ENCODE measurements at places on chromosomes 7 and 10.

- no peak for DNase-seq
These were observed 773.4 kb downstream of the CNTNAP2 start for GRCh38 chr7:146889806-146890555.

DNA sequence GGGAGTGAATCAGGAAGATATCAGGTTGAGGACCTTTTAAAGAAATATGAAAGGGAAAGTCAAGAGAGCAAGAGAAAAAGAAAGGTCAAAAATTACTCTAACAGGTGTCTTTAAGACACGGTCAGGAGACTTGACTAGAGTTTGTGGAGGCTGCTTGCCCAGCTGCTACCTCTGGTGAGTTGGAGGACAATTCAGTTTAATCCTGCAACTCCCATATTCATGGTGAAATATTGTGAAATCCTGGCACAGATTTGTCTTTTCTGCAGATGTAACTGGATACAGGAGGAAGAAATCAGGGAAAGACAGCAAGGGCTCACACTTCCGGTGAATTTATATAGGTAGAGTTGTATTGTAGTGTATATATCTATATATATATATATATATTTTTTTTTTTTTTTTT lies 93.5 kb downstream of the AKAP9 start:
- DNase-seq, result no peak

DNA sequence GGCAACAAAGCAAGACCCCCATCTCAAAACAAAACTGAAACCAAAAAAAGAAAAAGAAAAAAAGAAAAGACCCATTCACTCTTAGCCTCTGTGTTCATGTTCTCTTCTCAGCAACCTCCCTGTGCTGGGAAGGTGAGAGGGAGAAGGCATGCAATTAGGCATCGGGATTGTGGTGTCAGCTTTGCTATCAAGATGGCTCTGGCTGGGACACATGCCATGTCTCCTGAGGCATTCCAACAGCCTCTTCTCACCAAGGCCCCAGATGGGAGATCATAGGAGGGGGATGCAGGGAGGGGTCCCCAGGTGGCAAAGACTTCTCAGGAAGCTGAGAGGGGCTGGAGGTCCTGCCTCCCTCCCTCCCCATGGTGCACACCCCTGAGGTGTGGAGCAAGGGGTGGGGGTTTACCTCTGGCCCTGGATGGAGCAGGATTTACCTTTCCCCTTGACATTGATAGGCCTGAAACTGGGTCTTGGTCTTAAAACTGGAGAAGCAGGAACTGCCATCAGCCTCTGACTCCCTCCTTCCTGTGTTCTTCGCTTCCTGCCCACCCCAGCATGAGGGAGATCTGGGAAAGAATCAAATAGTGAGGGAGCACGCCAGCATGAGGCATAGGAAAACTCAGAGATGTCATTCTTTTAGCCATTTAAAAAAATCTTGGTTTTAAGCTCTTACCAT lies 96.2 kb upstream of the DUSP5 start:
- DNase-seq, result no peak

DNA sequence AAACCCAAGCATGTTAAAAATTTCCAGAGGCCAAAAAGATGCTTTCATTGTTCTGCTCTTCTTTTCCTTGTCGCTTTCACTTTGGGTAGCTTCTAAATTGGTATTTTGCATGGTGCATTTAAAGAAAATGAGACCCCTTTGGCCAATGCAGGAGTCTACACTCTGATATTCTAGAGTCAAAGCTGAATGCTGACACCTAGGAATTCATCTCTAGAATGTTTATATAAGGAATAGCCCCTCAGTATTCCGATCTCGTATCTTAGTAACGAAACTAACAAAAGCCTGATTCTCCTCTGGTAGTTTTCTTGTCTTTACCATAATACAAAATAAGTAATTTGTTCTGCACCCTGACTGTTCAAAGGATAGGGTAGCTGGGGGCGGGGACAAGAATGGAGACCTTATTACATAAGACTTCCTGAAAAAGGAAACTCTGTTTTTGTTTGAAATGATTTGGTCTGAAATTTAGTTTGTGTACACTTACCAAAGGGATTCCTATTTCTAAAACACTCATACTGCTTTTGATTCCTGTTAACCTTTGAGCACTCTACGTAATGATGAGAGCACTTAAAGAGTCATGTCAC lies 17.1 kb downstream of the IKZF1 start:
- no peak for DNase-seq

DNA sequence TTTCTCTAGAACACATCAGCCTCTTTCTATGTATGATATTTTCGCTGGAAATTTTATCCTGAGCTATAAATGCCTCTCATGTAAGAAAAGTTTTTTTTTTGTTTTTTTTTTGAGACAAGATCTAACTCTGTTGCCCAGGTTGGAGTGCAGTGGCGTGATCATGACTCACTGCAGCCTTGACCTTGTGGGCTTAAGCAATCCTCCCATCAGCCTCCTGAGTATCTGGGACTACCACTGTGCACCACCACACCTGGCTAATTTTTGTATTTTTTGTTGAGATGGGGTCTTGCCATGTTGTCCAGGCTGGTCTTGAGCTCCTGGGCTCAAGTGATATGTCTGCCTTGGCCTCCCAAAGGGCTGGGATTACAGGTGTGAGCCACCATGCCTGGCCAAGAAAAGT lies 80.4 kb downstream of the ADK start:
- no peak for DNase-seq

DNA sequence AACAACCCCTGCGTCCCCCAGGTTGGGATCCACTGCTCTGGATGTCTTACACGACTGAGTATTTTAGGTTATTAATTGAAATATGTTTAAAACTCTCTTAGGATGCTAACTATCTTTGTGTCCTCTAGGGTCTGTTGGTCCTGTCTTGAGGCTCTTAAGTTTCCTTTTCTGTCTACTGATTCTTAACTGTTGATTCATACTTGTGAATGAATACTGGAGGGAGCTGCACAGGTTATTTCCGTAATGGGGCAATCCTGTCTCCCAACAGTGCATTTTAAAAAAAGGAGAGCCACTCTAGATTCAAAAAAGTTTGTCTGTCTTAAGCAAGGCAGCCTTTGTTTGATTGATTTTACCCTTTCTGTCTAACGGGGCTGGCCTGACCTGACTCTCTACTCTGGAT lies 237.6 kb upstream of the POM121L12 start:
- DNase-seq, result no peak

DNA sequence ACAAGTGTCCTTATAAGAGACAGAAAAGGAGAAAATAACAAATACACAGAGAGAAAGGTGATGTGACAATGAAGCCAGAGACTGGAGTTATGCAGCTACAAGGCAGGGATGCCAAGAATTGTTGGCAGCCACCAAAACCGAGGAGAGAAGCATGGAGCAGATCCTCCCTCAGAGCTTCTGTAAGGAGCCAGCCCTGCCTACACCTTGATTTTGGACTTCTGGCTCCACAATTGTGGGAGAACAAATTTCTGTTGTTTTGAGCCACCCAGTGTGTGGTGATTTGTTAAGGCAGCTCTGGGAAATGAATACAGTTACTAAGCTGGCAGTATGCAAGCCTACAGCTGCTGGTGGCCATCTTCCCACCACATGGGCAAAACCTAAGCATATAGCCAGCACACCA lies 163.6 kb downstream of the GRM8 start:
- DNase-seq, result no peak

DNA sequence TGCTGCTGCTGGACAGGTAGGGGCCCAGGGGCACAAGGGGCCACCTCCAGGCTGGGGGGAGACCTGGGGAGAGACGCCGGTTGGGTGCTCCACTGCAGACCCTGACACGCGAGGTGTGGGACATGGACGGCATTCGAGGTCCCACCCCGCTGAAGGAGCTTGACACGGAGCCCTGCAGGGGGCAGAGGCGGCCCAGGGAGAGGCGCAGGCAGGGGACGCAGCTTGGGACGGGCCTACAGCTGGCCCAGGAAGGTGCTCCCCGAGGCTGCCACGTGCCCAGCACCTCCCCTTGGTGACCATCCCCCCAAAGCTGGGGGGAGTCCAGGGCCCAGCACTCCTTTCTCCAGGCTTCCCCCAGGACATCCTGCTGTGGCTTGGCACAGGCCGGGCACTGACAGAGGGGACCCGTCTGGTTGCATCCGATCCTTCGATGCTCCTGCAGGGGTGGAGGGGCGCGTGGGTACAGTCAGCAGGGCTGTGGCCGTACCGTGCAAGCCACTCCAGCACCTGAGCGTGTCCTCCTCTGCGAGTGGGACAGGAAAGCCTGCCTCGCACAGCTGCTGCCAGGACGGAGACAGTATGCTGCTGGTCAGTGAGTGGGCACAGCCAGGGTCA lies 174.4 kb downstream of the ELFN1 start:
- DNase-seq, result no peak

DNA sequence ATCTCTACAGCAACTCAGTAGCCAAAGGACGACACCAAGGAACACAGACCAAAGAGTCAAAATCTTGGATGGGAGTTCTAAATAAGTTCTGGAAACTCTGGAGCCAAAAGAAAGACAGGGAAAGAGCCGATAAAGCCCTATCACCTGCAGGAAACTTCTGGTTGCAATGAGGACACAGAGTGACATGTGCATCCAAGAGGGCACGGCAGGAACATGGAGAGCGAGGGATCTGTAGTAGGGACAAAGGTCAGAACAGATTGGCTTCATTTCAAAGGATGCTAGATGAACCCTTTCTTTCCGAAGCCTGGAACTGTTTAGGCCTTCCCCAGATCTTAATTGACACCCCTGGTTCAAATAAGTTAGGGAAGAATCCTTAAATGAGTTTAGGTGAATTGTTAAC lies 39.5 kb downstream of the CACNA2D1 start:
- DNase-seq, result no peak

DNA sequence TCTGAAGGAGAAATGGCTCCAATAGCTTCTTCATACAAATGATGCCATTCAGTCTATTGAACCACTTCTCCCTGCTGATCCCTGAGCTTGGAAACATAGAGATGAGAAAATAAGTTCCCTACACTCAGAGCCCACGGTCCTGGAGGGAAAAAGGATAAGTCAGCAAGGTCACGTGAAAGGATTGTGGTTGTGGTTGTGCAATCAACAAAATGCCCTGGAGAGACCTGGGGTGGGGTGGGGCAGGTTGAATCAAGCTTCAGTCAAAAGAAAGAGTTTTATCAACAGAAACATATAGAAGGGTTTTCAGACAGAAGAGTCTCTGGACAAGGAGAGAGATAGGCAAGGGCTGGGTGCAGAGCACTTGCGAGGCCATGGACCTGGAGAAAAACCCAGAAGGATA lies 30.1 kb downstream of the C10orf90 start:
- no peak for DNase-seq

DNA sequence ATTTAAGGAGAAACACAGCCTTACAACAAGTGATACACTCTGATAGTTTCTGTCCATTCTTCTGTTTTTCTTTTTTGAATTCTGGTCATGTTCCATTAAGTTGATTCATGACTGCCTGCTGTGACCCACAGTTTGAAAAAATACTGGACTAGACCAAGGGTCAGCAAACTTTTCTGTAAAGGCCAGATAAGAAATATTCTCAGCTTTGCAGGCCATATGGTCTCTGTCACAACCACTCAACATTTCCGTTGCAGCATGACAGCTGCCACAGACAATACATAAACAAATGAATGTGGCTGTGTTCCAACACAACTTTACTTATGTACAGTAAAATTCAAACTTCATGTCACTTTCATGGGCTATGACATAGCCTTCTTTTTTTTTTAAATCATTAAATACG lies 156.7 kb downstream of the PLXNA4 start:
- no peak for DNase-seq

- no peak for DNase-seq
These were observed 1260.8 kb downstream of the GATA3 start for GRCh38 chr10:9315292-9315691.

GRCh38 chr7:87933605-87933952 lies 472 bp upstream of the ADAM22 start:
- DNase-seq, result no peak

- no peak for DNase-seq
These were observed 33.6 kb downstream of the TRRAP start for GRCh38 chr7:98911916-98912315.

GRCh38 chr7:107442678-107443077 lies 27.2 kb upstream of the GPR22 start:
- DNase-seq, result no peak

- DNase-seq, result no peak
These were observed 26.6 kb downstream of the TBXAS1 start for GRCh38 chr7:139855498-139856270.

DNA sequence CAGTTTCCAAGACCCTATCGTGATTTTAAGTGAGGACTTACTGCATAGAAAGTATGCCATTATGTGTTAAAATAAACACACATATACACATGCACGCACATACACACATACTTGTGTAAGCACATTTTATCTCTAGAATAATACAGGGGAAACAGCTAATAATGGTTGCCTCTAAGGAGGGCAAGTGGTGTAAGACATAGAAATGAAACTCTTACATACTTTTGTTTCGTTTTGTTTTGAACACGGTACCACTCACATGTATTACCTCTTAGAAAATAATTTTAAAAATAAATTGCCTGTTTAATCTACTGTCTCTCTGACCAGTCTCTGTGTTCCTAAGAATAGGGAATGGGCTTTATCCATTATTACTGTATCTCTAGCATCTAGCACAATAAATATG lies 49.2 kb downstream of the HERPUD2 start:
- DNase-seq, result no peak

DNA sequence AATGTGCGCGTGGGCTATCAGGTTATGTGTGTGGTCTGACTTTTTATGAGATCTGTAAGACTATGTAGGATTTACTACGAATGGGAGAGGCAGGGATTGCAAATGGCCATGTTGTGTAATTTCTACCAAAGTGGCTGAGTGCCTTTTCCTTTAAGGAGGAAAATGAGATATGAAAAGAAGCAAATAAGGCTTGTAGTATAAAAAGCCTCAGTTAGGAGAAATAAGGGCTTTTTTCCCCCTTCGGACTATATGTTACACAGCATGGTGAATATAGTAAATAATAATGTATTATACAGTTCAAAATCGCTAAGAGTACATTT lies 447 bp upstream of the GPAM start:
- DNase-seq, result no peak

GRCh38 chr7:46932676-46933424 lies 649.1 kb downstream of the TNS3 start:
- DNase-seq, result no peak

- DNase-seq, result no peak
These were observed 5.7 kb upstream of the OR6V1 start for GRCh38 chr7:143046426-143046851.

GRCh38 chr10:68462536-68462935 lies 9.2 kb downstream of the DNA2 start:
- DNase-seq, result no peak

DNA sequence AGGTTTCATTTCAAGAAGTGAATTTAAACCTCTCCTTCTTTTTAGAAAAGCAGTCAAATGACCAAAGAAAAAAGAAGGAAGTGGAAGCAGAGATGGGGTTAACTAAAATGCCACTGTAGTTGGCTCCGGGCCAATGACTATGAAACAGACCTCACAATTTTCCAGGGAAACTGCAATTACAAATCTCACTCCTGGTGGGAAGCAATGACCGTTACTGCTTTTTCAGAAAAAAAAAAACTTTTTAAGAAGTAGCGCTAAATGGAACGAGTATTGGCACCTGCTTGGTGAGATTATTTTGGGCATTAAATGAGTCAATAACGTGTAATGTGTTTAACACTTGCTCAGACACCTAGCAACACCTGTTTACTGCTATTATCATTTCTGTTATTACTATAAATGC lies 1.2 kb downstream of the SFRP4 start:
- no peak for DNase-seq
